ENCODE measurements at places on chromosomes 16 and 17.

DNA sequence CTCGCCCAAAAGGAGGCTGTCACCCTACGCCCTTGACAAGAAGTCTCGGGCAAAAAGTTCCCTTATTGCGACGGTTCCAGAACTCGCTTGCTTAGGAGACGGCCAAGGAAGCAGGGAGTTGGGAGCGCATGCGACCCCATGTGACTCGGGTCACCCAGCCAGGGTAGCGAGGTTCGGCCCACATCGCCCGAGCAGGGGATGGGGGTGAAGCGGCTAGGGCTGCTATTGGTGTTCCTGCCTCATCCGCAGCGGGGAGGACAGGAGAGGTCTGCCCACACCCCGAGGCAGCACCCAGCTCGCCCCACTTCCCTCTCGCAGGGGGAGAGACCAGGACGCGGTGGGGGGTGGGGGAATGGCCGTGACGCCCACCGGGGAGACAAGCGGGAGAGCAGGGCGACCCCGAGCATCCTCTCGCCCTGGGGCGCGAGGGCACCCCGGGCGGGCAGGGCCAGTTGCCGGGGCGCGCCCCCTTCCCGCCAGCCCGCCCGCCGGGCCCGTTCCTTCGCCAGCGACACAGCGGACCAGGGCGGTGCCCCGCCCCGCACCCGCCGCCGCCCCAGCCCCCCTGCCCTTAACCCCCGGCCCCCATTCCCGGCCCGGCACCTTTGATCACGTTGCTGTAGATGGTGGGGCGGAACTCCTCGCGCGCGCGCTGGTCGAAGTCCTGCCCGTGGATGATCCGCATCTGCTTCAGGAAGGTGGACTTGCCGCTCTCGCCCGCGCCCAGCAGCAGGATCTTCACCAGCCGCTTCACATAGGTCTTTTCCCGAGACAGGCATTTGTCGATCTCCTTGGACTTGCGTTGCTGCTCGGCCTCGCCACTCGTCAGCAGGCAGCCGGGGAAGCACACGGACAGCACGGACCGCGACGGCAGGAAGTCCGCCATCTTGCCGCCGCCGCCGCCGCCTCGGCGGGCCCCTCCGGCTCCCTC lies 567 bp downstream of the GNA13 start:
- DNase-seq: peak; percentile 19

GRCh38 chr16:11268921-11269375 lies at the start of gene TNP2:
TSS of gene TNP2 (minus strand) at chr16:11269325. CDS start at chr16:11269262, 63 bp downstream.
- no peak for DNase-seq

- DNase-seq: no peak
These were observed 208.9 kb upstream of the WSCD1 start for GRCh38 chr17:5861246-5861645.

- DNase-seq: no peak
These were observed 975 bp downstream of the SNX29 start for GRCh38 chr16:11977376-11978041.
